ENCODE measurements at places on chromosomes 1 and 21. TPM values are rescaled to one million over a fixed set of nuclear protein-coding genes. Genes with fewer than 3 reads are reported as not detected.
A peak's percentile ranks its signal among the peaks of the same experiment; 100 is the strongest.

- no peak for DNase-seq
- H3K36me3 ChIP-seq = no peaks in the 10 kb centered on the region
- H3K27ac ChIP-seq = no peak overlapping the region
- peaks cover 37% of the 10 kb centered on the region for H3K4me1 ChIP-seq
- H3K4me3 ChIP-seq = no peak overlapping the region
Measured at GRCh38 chr21:35225573-35225972, 176.5 kb upstream of the RUNX1 start.

DNA sequence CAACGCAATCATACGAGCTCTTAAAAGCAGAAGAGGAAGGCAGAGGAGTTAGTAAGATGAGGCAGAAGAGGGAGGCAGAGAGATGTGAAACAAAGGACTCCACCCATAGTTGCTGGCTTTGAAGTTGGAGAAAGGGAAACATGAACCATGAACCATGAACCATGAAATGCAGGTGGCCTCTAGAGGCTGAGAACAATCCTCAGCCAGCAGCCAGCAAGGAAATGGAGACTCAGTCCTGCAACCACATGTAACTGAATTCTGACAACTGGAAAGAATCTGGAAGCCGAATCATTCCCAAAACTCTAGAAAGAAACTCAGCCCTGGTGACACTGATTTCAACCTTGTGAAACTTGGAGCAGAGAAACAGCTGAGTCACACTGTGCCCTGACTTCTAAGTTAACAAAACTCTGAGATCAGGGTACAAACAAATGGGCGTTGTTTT, 10.1 kb downstream of the DIPK1A start:
- peaks cover 48% of the 10 kb centered on the region for H3K4me1 ChIP-seq
- no peaks in the 10 kb centered on the region for H3K27me3 ChIP-seq
- no peak overlapping the region for H3K4me3 ChIP-seq
- H3K27ac ChIP-seq = peak overlapping the region; percentile 5
- DNase-seq = peak; percentile 36
- no peaks in the 10 kb centered on the region for H3K36me3 ChIP-seq

- DNase-seq = no peak
- no peaks in the 10 kb centered on the region for H3K4me1 ChIP-seq
- H3K4me3 ChIP-seq = no peak overlapping the region
- no peaks in the 10 kb centered on the region for H3K36me3 ChIP-seq
Measured at GRCh38 chr1:65339866-65340468, 30.6 kb downstream of the DNAJC6 start.

- no peak for DNase-seq
- H3K27ac ChIP-seq = no peak overlapping the region
- H3K4me3 ChIP-seq = no peak overlapping the region
- no peaks in the 10 kb centered on the region for H3K27me3 ChIP-seq
Measured at GRCh38 chr1:208537198-208537597, 293.0 kb upstream of the PLXNA2 start.

DNA sequence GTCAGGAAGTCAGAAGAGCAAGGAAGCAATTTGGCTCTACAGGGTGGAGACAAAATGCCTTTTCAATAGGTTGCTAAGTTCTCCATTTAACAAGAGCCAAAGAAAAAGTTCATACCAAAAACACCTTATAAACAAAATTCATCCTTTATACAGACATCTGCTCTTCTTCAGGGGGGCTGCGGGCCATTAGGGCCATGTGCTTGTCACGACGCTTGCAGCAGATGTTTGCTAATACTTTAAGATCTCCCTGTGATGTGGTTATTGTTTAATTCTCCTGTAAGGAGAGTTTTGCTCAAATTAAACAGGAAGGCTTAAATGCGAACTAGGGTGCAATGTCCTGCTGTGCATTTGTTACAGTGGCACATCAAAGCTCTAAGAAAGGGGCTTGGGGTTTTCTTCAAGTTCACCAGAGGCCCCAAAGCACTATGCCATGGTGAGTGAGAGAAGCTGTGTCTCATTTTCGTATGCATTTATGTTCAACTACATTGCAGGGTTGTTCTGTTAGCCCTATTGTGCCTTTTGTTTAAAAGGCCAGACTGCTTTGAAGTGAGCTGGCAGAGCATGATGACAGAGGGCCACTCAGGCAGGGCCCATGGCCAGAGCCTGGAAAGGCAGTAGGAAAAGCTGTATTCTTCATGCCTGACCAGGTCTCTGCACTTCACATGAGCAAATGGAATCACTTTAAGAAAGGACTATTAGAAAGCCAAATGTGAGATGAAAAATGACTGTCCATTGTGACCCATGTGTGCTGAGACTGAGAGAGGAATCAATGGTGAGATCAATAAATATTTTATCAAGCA, 24.8 kb upstream of the NTPCR start:
- H3K4me3 ChIP-seq = no peak overlapping the region
- no peaks in the 10 kb centered on the region for H3K36me3 ChIP-seq
- H3K27me3 ChIP-seq = no peaks in the 10 kb centered on the region
- H3K27ac ChIP-seq = no peak overlapping the region
- DNase-seq = no peak
- peaks cover 38% of the 10 kb centered on the region for H3K4me1 ChIP-seq

DNA sequence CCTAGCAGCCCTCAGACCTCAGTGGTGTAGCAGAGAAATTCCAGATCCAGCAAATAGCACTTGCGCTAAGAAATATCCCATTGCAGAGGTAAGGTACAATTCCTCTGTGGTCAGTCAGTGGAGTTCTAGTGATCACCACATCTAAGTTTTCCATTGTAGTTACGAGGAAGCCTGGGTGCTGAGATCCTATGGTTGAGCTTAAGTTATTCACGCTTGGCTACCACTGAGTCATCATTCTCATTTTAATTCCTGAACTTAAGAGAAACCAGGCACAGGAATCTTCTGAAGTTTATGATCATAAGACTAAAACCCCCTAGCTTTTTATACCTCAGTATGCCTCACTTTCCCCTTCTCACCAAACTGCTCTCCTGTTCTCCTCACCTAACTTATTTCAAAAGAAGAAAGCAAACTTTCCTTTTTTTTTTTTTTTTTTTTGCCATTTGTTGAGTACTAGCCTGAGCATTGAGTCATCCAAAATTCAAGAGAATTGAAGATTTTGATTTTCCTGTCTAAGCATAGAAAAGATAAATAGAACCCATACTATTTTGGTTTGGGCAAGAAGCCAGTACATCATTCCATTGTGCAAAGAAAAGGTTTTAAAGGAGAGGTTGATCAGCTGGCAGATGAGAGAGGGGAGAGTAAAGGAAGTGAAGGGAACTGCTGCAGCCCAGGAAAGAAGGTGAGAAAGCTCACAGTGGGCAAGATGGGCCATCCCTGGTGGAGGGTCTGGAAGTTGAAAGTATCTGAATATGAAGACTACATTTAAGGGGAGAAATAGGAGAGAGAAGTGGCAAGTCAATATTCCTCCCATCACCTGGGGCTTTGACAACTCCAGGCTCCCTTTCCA, 39.9 kb downstream of the SERBP1 start:
- H3K27me3 ChIP-seq = no peaks in the 10 kb centered on the region
- H3K4me3 ChIP-seq = no peak overlapping the region
- no peak overlapping the region for H3K27ac ChIP-seq
- no peaks in the 10 kb centered on the region for H3K36me3 ChIP-seq

GRCh38 chr21:28799926-28800325, 192.8 kb downstream of the LTN1 start:
- H3K27ac ChIP-seq = no peak overlapping the region
- no peaks in the 10 kb centered on the region for H3K4me1 ChIP-seq
- no peaks in the 10 kb centered on the region for H3K36me3 ChIP-seq
- H3K4me3 ChIP-seq = no peak overlapping the region
- DNase-seq = no peak

- no peak overlapping the region for H3K27ac ChIP-seq
- peaks cover 5% of the 10 kb centered on the region for H3K4me1 ChIP-seq
- no peak for DNase-seq
Measured at GRCh38 chr21:42257091-42257765, 38.3 kb downstream of the ABCG1 start.

DNA sequence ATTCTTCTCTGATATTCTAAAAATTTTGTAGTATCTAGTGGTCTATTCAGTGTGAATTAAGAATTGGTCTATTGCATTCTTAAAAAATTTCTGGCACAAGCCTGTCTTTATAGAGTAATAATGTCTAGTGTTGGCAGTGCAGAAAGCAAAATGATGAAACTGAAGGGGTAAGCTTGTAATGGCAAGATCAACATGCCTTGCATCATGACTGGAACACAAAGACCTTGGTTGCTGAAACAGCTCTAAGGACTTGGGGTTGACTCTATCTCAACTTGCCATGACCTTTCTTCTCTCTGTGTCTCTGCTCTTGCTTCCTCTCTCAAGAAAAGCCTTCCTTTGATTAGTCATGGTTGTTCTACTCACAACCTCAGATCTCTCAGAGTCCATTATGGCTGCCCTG, 46.8 kb upstream of the PROX1 start:
- no peaks in the 10 kb centered on the region for H3K36me3 ChIP-seq
- no peaks in the 10 kb centered on the region for H3K27me3 ChIP-seq
- no peak for DNase-seq
- H3K4me1 ChIP-seq = no peaks in the 10 kb centered on the region
- no peak overlapping the region for H3K27ac ChIP-seq

GRCh38 chr1:53345996-53346813, 18.3 kb upstream of the LRP8 start:
- no peak overlapping the region for H3K4me3 ChIP-seq
- no peak overlapping the region for H3K27ac ChIP-seq
- no peaks in the 10 kb centered on the region for H3K36me3 ChIP-seq
- no peak for DNase-seq
- H3K27me3 ChIP-seq = no peaks in the 10 kb centered on the region

- peaks cover 3% of the 10 kb centered on the region for H3K36me3 ChIP-seq
- H3K4me1 ChIP-seq = no peaks in the 10 kb centered on the region
- H3K27ac ChIP-seq = no peak overlapping the region
- no peaks in the 10 kb centered on the region for H3K27me3 ChIP-seq
- DNase-seq = no peak
Measured at GRCh38 chr1:245932302-245932972, 574.6 kb downstream of the SMYD3 start.

- H3K4me3 ChIP-seq = no peak overlapping the region
- peaks cover 5% of the 10 kb centered on the region for H3K36me3 ChIP-seq
- H3K27ac ChIP-seq = no peak overlapping the region
- no peaks in the 10 kb centered on the region for H3K27me3 ChIP-seq
- no peak for DNase-seq
Measured at GRCh38 chr1:108609483-108610049, 49.7 kb downstream of the EEIG2 start.

GRCh38 chr21:26946744-26947446, 20.0 kb downstream of the ADAMTS5 start:
- no peak for DNase-seq
- H3K27ac ChIP-seq = no peak overlapping the region
- H3K4me1 ChIP-seq = no peaks in the 10 kb centered on the region
- H3K4me3 ChIP-seq = no peak overlapping the region
- H3K27me3 ChIP-seq = no peaks in the 10 kb centered on the region

GRCh38 chr1:6102532-6102845, 56.8 kb downstream of the KCNAB2 start:
- no peaks in the 10 kb centered on the region for H3K27me3 ChIP-seq
- H3K4me1 ChIP-seq = no peaks in the 10 kb centered on the region
- H3K27ac ChIP-seq = no peak overlapping the region
- no peak overlapping the region for H3K4me3 ChIP-seq

- H3K4me3 ChIP-seq = no peak overlapping the region
- H3K4me1 ChIP-seq = no peaks in the 10 kb centered on the region
- H3K27me3 ChIP-seq = no peaks in the 10 kb centered on the region
- H3K27ac ChIP-seq = no peak overlapping the region
Measured at GRCh38 chr1:86503406-86504136, 34.8 kb downstream of the CLCA1 start.

DNA sequence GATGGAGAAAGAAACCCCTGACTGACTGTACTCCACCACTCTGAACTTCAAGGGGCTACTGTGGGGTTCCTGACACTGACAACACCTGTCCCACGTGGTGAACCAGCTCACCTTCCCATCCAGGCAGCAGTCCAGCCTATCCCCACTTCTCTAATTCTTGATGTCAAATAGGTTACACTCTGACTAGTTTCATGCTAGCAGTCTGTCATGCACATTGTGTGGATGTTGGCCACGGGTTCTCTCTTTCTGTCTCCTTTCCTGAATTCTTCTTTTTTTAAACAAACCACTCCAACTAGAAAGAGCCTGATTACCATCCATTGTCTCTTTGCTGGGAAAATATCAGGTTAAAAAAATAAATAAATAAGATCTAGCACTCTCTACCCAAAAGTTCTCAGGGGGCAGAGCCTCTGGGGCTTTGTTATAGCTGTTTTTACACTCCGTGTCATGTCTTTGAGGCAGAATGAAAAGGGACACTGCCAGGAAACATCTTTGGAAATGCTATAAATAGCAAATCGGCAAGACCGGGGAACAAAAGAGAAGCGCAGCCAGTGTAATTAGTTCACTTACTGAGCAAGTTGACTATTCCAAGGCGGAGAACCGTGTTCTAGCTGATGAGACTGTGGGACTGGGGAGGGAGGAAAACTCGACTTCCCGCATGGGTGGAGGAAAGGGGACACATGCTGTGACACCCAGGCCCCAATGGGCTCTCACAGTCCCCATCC, 356.1 kb downstream of the OMA1 start:
- H3K27ac ChIP-seq = no peak overlapping the region
- H3K4me1 ChIP-seq = no peaks in the 10 kb centered on the region
- H3K4me3 ChIP-seq = no peak overlapping the region
- no peaks in the 10 kb centered on the region for H3K27me3 ChIP-seq
- no peak for DNase-seq

GRCh38 chr1:161227196-161227871, 1.5 kb downstream of the TOMM40L start:
- peak; percentile 88 for DNase-seq
- peaks cover 26% of the 10 kb centered on the region for H3K4me1 ChIP-seq
- H3K27me3 ChIP-seq = no peaks in the 10 kb centered on the region
- peaks cover 15% of the 10 kb centered on the region for H3K36me3 ChIP-seq
- no peak overlapping the region for H3K4me3 ChIP-seq

DNA sequence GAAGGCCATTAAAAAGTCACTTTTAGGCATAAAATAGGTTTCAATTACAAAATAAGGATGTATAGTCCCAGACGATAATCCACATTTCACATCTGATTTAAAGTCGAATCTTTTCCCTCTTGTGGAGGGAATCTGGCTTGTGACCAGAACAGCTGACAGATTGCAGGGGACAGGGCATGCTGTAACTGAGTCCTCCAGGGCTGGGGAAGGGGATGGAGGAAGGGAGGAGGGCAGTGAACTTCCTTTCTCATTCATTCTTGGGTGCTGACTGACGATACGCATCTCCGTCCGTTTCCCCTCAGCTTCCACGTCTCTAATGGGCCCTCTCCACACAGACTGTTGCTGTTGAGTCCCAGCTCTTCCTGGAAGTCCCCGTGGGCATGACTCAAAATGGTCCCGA, 108.1 kb upstream of the CSF3R start:
- no peaks in the 10 kb centered on the region for H3K4me1 ChIP-seq
- no peaks in the 10 kb centered on the region for H3K36me3 ChIP-seq
- no peak overlapping the region for H3K4me3 ChIP-seq

SNRNP40 gene
- total RNA-seq = 120 TPM

SAMD13 gene
- 0.39 TPM for total RNA-seq

OR2T8 gene
- total RNA-seq = not detected

GPR157 gene
- total RNA-seq = 4.7 TPM

LAMC2 gene
- not detected for total RNA-seq

KRTAP7-1 gene
- total RNA-seq = not detected

Measured in CD8-positive, alpha-beta memory T cell (primary cell).